Endodermal cell (in vitro differentiated cells): ENCODE measurements at places on chromosomes 12 and 14. TPM values are rescaled to one million over a fixed set of nuclear protein-coding genes. Genes with fewer than 3 reads are reported as not detected.

Gene FBLN5
- total RNA-seq, result 4.0 to 7.0 TPM (median 5.8 TPM) in 3 replicates

Gene PRB3
- total RNA-seq, result 0.59 and 0.95 TPM in 2 replicates

Gene RD3L
- total RNA-seq, result not detected in 3 replicates

Gene OVCH1
- 0.43 and 0.73 TPM in 2 replicates for total RNA-seq

Gene IPO4
- total RNA-seq, result 67.4 and 73.5 TPM in 2 replicates

Gene MIP
- not detected in 3 replicates for total RNA-seq

DNA sequence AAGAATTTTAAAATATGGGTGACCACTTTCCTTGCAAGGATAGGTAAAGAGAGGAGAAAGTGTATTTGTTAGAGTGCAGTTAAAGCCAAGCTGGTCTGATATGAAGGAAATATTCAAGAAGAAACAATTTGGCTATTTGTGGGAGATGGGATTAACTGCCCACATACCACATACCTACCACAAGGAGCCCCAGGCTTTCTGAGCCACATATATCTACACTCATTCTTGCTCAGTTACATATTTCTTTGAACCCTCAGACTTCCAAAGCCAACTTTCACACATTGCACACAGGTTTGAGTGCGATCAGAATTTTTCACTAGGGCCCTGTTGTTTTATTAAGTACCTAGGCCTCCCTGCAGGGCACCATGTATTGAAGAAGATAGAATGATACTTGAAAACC is 330.2 kb downstream of the ZFP36L1 start:
- no peak overlapping the region for H3K4me3 ChIP-seq
- DNase-seq, result no peak
- no peaks in the 10 kb centered on the region for H3K27me3 ChIP-seq
- peaks cover 9% of the 10 kb centered on the region for H3K4me1 ChIP-seq
- no peaks in the 10 kb centered on the region for H3K36me3 ChIP-seq

- no peak overlapping the region for H3K4me3 ChIP-seq
- no peaks in the 10 kb centered on the region for H3K4me1 ChIP-seq
- H3K27me3 ChIP-seq, result peaks cover 2% of the 10 kb centered on the region
- no peak overlapping the region for H3K27ac ChIP-seq
- no peaks in the 10 kb centered on the region for H3K36me3 ChIP-seq
- DNase-seq, result no peak
Measured at GRCh38 chr12:95614390-95614982, 63.2 kb upstream of the USP44 start.

- H3K4me1 ChIP-seq, result peaks cover 14% of the 10 kb centered on the region
- H3K27me3 ChIP-seq, result no peaks in the 10 kb centered on the region
- no peaks in the 10 kb centered on the region for H3K36me3 ChIP-seq
- no peak overlapping the region for H3K27ac ChIP-seq
- H3K4me3 ChIP-seq, result no peak overlapping the region
- peak; percentile 96 for DNase-seq
Measured at GRCh38 chr12:116599285-116600136, 40.3 kb downstream of the MAP1LC3B2 start.

DNA sequence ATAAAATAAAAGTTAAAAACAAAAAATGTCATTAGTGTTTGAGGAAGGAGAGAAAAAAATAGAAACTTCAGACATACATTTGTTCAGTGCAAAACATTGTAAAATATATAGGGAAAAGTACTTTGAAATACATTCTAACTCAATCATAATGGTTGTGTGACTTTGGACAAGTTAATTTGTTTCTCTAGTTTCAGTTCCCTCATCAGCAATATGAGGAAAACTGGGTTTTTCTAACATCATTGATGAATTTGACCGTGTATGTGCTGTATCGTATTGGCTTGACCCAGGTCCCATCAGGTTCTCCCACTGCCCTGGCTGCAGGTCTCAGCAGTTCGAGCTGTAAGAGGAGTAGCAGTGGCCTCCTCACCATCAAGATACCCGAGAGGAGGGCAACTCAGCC is 173.9 kb upstream of the ATF7IP start:
- H3K27ac ChIP-seq, result no peak overlapping the region
- H3K36me3 ChIP-seq, result no peaks in the 10 kb centered on the region

GRCh38 chr12:124497039-124497438 is 70.4 kb downstream of the NCOR2 start:
- peaks cover 18% of the 10 kb centered on the region for H3K4me1 ChIP-seq
- H3K4me3 ChIP-seq, result no peak overlapping the region

- no peak for DNase-seq
- no peak overlapping the region for H3K27ac ChIP-seq
- H3K27me3 ChIP-seq, result no peaks in the 10 kb centered on the region
- no peak overlapping the region for H3K4me3 ChIP-seq
Measured at GRCh38 chr14:86777963-86778602, 1214.9 kb downstream of the GALC start.

- DNase-seq, result no peak
- peaks cover 4% of the 10 kb centered on the region for H3K4me1 ChIP-seq
- no peak overlapping the region for H3K27ac ChIP-seq
Measured at GRCh38 chr12:88935856-88936255, 355.6 kb upstream of the KITLG start.

GRCh38 chr12:46442239-46442638 is 69.7 kb upstream of the SLC38A2 start:
- H3K27ac ChIP-seq, result no peak overlapping the region
- no peaks in the 10 kb centered on the region for H3K27me3 ChIP-seq
- H3K36me3 ChIP-seq, result no peaks in the 10 kb centered on the region
- no peak overlapping the region for H3K4me3 ChIP-seq
- no peaks in the 10 kb centered on the region for H3K4me1 ChIP-seq

GRCh38 chr14:96909841-96910364 is 112.7 kb downstream of the VRK1 start:
- DNase-seq, result no peak
- H3K36me3 ChIP-seq, result no peaks in the 10 kb centered on the region
- no peaks in the 10 kb centered on the region for H3K27me3 ChIP-seq
- H3K4me1 ChIP-seq, result no peaks in the 10 kb centered on the region
- H3K4me3 ChIP-seq, result no peak overlapping the region

GRCh38 chr12:26268841-26269561 is 73.6 kb downstream of the SSPN start:
- H3K4me1 ChIP-seq, result peaks cover 17% of the 10 kb centered on the region
- H3K27me3 ChIP-seq, result peaks cover 8% of the 10 kb centered on the region
- no peaks in the 10 kb centered on the region for H3K36me3 ChIP-seq
- no peak for DNase-seq
- H3K4me3 ChIP-seq, result no peak overlapping the region
